ENCODE measurements at places on chromosomes 2 and 18. TPM values are rescaled to one million over a fixed set of nuclear protein-coding genes. Genes with fewer than 3 reads are reported as not detected.
A peak's percentile ranks its signal among the peaks of the same experiment; 100 is the strongest.

OR6B2 gene
- not detected for total RNA-seq

TDRD15 gene
- 8.4 TPM for total RNA-seq

SERPINB3 gene
- total RNA-seq, result 1.1 TPM

KLHL41 gene
- total RNA-seq, result 4.3 TPM

CNGA3 gene
- 1.1 TPM for total RNA-seq

CCNYL1 gene
- 25.6 TPM for total RNA-seq

TMEM131 gene
- 54.8 TPM for total RNA-seq

CTAGE1 gene
- 4.2 TPM for total RNA-seq

AQP12A gene
- total RNA-seq, result not detected

SLC30A3 gene
- 130 TPM for total RNA-seq

POU3F3 gene
- total RNA-seq, result 0.71 TPM

RNMT gene
- 30.5 TPM for total RNA-seq

MRPS5 gene
- total RNA-seq, result 59.3 TPM

DNA sequence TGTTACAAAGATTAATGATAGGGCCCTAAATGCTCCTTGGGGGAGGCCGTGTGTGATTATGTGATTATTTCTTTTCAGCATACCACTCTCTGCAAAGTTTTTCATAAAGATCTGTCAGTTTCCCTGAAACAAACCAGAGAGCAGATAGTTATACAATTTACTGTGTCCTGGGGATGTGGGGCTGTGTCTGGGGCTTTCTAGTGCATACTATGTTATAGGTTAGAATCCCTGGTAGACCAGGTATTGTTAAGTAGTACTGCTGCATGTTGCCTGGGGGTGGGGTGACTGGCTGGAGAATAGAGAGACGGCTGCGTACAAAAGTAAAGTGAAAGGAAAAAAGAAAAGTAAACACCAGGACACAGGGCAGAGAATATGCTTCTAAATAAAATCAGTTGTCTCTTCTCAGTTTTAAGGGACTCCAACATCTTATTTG is 3.3 kb upstream of the CCBE1 start:
- DNase-seq, result no peak
- H3K27me3 ChIP-seq, result no peaks in the 10 kb centered on the region
- H3K4me3 ChIP-seq, result no peak overlapping the region

DNA sequence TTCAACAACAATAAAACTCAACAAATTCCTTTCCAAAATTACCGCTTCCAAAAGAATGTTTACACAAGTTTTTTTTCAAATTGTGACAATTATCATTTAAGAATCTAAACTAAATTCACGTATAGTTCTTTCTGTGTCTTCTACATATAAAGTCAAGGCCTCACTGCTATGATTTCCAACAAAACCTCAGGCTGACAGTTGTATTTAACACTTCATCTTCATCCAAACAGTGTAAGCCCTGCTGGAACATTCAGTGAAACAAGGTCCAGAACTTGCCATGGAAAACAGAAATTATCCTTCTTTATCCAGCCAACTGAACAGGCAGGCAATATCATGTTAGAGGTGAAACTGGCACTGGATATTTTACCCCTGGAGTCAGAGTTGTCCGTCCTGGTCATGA is 357.9 kb downstream of the PID1 start:
- no peaks in the 10 kb centered on the region for H3K36me3 ChIP-seq
- H3K27ac ChIP-seq, result no peak overlapping the region
- H3K4me3 ChIP-seq, result no peak overlapping the region
- H3K27me3 ChIP-seq, result no peaks in the 10 kb centered on the region
- H3K4me1 ChIP-seq, result no peaks in the 10 kb centered on the region
- DNase-seq, result no peak

GRCh38 chr2:59868981-59869380 is 684.5 kb downstream of the BCL11A start:
- no peak for DNase-seq
- no peaks in the 10 kb centered on the region for H3K36me3 ChIP-seq
- H3K27ac ChIP-seq, result no peak overlapping the region
- no peak overlapping the region for H3K4me3 ChIP-seq

DNA sequence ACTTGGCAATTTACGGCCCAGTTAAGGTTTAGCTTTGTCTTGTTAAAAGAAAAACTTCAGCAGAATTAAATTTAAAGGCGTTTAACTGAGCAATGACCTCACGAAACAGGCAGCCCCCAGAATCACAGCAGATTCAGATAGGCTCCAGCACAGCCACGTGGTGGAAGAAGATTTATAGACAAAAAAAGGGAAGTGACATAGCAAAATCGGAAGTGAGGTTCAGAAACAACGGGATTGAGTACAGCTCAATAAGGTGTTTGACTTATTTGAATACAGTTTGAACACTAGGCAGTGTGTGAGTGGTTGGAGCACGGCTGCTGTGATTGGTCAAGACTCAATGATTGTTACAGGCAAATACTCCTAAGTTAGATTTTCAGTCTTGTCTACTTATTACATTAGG is 79.8 kb downstream of the MOGAT1 start:
- peak overlapping the region; percentile 76 for H3K27ac ChIP-seq
- peaks cover 33% of the 10 kb centered on the region for H3K4me1 ChIP-seq
- H3K36me3 ChIP-seq, result no peaks in the 10 kb centered on the region
- H3K27me3 ChIP-seq, result no peaks in the 10 kb centered on the region
- no peak for DNase-seq

DNA sequence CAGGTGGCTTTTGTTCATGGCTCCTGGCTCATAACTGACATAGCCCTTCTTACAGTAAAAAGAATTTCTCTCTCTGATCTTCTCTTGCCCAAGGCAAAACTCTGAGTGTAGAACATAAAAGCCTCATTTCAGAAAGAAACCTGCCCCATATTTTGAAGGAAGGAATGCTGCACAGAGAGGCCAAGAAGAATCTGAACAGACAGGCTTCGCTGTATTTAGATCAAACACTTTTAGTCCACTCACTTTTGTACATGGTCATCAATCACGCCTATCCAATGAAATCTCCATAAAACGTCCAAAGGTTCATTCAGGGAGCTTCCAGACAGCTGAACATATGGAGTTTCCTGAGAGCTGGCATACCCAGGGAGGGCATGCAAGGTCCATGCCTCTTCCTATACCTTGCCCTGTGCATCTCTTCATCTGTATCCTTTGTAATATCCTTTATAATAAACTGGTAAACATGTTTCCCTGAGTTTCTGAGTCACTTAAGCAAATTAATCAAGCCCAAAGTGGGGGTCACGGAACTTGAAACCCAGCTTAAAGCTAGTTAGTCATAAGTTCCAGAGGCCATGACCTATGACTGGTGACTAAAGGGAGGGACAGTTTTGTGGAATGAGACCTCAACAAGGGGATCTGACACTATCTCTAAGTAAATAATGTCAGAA is 62.5 kb upstream of the TMEM247 start:
- H3K36me3 ChIP-seq, result no peaks in the 10 kb centered on the region
- no peak overlapping the region for H3K4me3 ChIP-seq
- no peak for DNase-seq
- no peak overlapping the region for H3K27ac ChIP-seq
- H3K27me3 ChIP-seq, result no peaks in the 10 kb centered on the region

DNA sequence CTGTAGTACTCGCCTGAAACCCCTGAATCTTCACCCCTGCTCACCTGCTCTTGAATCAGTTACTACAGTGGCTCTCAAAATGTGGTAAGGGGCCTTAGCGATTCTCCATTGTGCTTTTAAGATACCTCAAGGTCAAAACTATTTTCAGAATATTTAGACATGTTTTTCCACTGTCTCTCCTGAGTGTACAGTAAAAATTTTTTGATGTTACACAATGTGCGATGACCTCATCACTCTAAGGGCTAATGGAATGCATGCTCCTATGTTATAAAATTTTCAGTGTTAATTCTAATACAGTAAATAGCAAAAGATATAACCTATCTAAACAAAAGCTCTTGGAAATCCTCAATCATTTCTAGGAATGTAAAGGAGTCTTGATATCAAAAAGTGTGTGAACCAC is 336.9 kb upstream of the PKDCC start:
- no peak for DNase-seq
- no peaks in the 10 kb centered on the region for H3K27me3 ChIP-seq
- no peak overlapping the region for H3K4me3 ChIP-seq
- no peaks in the 10 kb centered on the region for H3K36me3 ChIP-seq
- no peak overlapping the region for H3K27ac ChIP-seq

GRCh38 chr2:54986264-54986663 is 64.0 kb downstream of the RTN4 start:
- H3K27ac ChIP-seq, result no peak overlapping the region
- no peaks in the 10 kb centered on the region for H3K4me1 ChIP-seq
- no peaks in the 10 kb centered on the region for H3K27me3 ChIP-seq
- no peak for DNase-seq

- no peaks in the 10 kb centered on the region for H3K36me3 ChIP-seq
- no peak overlapping the region for H3K4me3 ChIP-seq
- no peak overlapping the region for H3K27ac ChIP-seq
- H3K4me1 ChIP-seq, result no peaks in the 10 kb centered on the region
Measured at GRCh38 chr2:144615866-144616565, 96.1 kb upstream of the ZEB2 start.

GRCh38 chr2:236517251-236518031 is 52.2 kb upstream of the ACKR3 start:
- no peak overlapping the region for H3K4me3 ChIP-seq
- H3K4me1 ChIP-seq, result no peaks in the 10 kb centered on the region
- H3K27ac ChIP-seq, result no peak overlapping the region
- DNase-seq, result no peak
- H3K36me3 ChIP-seq, result no peaks in the 10 kb centered on the region

- no peak overlapping the region for H3K4me3 ChIP-seq
- H3K27ac ChIP-seq, result no peak overlapping the region
- no peak for DNase-seq
- no peaks in the 10 kb centered on the region for H3K4me1 ChIP-seq
- no peaks in the 10 kb centered on the region for H3K36me3 ChIP-seq
Measured at GRCh38 chr2:69255760-69256159, 131.3 kb downstream of the GFPT1 start.

DNA sequence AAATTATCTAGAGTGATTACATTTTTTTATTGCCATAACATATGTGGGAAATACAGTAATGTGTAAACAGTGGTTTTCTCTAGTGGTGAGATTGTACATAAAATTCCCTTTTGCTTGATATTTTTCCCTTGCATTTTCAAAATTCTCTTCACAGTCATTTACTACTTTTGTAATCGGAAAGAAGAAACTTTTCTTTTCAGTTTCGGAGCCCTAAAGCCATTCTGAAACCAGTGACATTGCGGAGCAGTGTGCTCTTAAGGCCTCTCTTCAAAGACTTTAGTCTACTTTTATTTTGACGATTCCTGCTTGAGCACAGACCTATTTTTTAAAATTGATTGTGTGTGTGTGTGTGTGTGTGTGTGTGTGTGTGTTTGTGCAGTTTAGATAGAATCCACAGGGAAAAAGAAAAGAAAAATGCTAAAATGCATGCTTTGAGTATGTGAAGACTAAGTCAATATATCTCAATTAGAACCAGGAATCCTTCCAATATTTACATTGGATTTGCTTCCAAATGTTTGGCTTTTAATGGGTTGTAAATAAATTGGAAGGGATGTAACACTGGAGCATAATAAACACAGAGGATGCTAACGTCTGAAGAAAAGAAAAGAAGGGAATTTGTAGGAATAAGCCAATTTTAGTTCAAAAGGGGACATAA is 357.4 kb downstream of the RND3 start:
- DNase-seq, result no peak
- no peak overlapping the region for H3K27ac ChIP-seq
- no peaks in the 10 kb centered on the region for H3K4me1 ChIP-seq
- H3K4me3 ChIP-seq, result no peak overlapping the region

GRCh38 chr2:127942002-127942401 is 56.2 kb upstream of the AMMECR1L start:
- H3K27ac ChIP-seq, result no peak overlapping the region
- H3K4me3 ChIP-seq, result no peak overlapping the region
- H3K27me3 ChIP-seq, result no peaks in the 10 kb centered on the region
- H3K36me3 ChIP-seq, result no peaks in the 10 kb centered on the region
- no peak for DNase-seq

DNA sequence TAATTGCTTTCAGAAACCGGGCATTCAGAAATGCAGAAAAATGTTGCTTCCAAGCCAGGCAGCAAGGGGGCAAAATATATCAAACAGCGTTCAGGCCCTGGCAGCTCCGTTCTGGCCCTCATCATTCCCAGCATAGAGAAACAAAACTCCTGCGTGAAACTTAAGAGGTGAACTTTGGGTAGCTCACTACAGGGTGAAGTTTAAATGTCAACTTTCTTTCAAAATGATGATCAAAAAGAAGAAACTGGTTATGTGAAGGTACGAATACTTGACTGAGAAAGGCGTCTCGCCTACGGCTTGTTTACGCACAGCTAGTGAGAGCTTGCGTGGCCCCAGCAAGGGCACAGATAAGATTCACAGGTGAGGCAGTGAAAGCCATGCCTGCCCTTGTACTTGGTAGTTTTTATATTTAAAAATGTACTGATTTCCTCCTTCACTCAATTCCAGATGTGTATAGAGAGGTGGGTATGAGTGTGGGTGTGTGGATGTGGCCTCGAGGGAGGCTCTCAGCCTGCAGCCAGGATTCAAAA is 127.5 kb downstream of the NFATC1 start:
- no peaks in the 10 kb centered on the region for H3K36me3 ChIP-seq
- DNase-seq, result peak; percentile 11
- no peak overlapping the region for H3K4me3 ChIP-seq
- no peaks in the 10 kb centered on the region for H3K27me3 ChIP-seq
- no peak overlapping the region for H3K27ac ChIP-seq

DNA sequence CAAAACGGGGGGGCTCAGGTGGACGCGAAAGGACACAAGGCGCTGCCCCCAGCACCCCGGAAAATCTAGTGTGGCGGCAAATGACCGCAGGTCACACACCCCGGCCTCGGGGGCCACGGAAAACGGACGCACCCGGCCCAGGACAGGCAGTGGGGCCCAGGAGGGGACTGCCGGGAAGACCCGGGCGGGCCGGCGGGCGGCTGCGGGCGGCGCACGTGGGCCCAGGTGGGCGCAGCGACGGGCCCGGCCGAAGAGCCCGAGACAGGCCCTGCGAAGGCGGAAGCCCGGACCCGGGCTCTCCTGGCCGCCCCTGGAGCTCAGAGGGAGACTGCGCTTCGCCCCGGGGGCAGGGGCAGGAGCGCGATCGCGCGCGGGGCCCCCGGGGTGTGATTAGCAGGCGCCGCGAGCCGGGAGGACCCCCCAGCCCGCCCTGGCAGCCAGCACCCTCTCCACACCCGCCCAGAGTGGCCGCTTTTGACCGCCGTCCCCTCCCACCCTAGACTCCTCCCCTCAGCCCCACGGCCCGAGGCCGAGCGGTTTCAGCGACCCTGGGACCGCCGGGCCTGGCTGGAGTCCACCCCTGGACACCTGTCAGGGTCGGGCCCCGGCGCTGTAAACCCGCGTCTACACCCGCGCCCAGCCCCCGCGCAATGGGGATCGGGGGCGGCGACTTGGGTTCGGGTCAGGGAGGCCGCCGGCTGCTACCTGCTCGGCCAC is 773 bp downstream of the MBP start:
- peak; percentile 62 for DNase-seq
- no peaks in the 10 kb centered on the region for H3K27me3 ChIP-seq
- peak overlapping the region; percentile 90 for H3K4me3 ChIP-seq
- no peaks in the 10 kb centered on the region for H3K36me3 ChIP-seq
